ENCODE measurements at places on chromosomes 5 and 9.

- no peak for DNase-seq
Measured at GRCh38 chr5:132411304-132412013, 41.9 kb downstream of the SLC22A5 start.

DNA sequence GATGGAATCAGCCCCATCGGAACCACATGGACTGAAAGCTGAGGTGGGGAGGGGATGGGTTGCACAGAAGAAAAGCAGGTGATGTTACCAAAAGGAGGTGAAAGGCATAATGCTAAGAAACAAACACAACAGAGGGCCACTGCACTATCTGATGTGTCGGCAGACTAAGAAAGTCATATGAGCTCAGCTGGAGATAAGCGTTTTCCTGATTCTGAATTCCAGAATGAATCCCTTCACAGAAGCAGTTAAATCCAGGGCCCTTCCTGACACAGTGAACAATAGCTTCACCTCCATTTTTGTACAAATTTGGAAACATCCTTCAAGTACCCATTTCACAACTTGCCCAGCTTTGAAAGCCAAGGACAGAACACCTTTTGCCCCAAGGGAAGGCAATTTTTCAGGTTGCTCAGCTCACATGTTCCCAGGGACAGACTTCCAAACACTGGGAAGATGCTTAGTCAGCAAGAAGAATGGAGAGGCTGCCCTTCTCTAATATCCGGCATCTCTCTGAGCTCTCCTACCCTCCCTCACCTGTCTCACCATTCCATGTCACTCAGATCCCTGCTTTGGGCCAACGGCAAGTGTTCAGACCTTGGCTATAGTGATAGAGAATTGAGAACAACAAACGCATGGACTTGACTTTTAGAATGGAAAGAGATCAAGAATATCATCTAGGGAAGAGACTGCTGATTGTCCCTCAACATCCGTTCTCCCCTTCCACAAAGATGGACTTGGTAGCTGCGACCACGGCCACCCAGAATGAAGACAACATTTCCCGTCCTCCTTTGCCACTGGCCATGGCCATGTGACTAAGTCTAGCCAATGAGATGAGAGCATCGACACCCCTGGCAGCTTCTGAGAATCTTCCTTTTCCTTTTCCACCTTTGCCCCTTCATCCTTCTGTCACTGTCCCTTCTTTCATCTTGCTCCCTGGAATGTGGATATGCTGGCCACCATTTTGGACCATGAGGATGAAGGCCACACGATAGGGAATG lies 68.6 kb upstream of the IL17B start:
- DNase-seq: no peak

- no peak for DNase-seq
Measured at GRCh38 chr9:88974641-88975040, 16.6 kb upstream of the S1PR3 start.

DNA sequence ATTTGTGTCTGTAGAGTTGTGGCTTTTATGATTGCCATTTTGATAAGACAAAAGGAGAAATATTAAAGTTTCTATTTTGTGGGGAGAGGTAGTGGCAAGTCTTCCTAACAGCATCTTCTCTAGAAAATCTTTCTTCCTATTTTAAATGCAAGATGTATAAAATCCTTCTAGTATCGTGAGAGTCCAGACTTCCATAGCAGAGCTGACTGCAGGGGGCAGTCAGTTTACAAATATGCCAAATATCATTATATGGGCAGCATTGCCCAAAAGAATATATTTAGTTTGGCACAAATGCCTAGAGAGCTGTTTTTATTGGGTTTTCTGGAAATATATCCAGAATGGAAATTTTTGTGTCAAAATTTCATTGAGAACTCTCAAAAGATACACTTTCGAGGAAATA lies 82.1 kb upstream of the ALDH1A1 start:
- DNase-seq: no peak

GRCh38 chr9:109923806-109924205 lies 143.8 kb downstream of the PALM2AKAP2 start:
- DNase-seq: no peak

- no peak for DNase-seq
Measured at GRCh38 chr9:107739601-107740082, 250.1 kb upstream of the KLF4 start.

DNA sequence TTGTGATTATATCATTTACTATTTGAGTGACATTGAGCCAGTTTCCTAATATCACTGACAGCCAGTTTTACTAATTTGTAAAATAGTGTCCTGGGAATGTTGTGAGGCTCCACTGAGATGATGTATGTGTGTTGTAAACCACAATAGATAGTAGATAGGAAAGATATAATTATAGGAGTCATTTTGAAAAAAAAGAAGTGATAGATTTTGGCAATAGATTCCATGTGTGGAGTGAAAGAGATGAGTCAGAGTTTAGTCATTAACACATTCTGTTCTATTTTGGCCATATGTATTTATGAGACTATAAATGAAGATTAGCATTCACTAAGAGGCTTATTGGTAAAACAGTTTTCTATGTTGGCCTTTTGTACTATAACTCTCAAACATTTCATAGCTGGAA lies 388.2 kb downstream of the FAM170A start:
- no peak for DNase-seq

DNA sequence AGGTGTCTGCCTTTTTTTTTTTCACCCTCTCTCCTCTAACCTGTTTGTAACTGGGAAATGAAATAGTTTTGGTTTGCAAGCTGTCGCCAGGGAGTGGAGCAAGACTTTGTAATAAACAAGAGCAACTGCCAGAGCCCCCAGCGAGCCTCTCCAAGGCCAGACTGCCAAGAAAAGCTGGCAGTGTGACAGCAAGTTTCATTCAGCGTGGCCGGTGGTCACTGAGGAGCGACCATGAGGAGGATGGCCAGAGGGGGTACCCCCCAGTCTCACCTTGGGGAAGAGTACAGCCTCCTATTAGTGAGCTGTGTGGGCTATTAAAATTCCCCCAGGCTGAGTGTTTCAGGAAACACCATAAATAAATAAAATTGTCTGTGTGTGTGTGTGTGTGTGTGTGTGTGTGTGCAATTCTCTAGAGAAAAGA lies 49.9 kb downstream of the ZFAND5 start:
- peak; percentile 16 for DNase-seq

DNA sequence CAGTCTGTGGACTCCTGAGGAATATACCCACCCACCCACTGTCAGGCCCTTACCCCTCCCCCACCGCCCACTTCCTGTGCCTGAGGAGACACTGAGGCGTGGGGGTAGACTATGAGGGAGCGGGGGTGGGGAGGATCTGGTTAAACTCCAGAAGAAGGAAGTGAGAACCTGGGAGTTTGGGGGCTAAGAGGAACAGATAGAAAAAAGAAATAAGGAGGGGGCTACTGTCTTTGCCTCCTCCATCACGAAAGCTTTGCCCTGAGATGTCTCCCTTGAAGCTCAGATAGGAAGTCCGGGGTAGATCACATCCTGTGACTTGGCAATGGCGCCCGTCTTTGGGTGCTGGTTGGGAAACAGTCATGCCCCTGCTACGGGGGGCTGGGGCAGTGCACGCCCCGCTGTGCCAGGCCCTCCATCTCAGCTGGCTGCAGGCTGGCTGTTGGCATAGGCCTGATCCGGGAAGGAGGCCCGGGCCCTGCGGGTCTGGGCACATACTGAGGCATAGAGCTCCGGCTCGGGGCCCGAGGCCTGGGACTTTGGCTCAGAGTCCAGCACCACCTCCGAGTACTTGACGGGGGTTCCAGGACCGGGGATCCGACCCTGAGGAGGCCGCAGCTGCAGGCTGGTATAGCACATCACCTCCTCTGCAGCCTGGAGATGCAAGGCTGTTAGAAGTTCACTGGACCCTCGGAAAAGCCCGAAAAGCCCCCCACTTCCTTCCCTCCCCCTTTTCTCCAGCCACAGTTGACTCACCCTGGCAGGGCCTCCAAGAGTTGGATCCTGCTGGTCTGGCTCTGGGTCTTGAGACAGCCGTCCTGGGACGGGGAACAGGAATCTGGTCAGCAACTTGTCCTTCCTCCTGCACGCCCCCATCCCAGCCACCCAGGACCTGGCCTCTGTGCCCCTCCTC lies 1.0 kb downstream of the SIT1 start:
- no peak for DNase-seq

GRCh38 chr5:123720955-123721354 lies 209.0 kb downstream of the CSNK1G3 start:
- DNase-seq: no peak

GRCh38 chr9:137956688-137957385 lies 79.3 kb downstream of the CACNA1B start:
- no peak for DNase-seq

- peak; percentile 79 for DNase-seq
Measured at GRCh38 chr5:91381774-91382359, 1.2 kb downstream of the ARRDC3 start.

DNA sequence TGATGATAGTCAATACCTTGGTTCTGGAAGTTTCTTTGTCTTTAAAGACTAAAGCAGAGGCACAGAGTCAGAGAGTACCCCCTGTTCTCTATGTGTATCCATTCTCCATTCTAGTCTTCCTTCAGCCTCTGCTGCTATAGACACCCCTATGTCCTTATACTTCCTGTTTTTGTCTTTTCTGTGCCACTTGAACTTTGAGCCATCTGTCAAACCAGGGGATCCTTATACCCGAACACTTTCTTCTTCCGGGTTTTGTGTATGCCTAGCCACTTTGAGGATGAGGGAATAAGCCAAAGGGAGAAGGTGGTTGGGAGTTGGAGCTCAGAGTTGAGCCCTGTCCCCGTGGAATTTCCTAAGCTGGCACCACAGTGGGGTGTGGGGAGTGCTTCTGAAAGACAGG lies 61.1 kb upstream of the IL6ST start:
- DNase-seq: no peak

DNA sequence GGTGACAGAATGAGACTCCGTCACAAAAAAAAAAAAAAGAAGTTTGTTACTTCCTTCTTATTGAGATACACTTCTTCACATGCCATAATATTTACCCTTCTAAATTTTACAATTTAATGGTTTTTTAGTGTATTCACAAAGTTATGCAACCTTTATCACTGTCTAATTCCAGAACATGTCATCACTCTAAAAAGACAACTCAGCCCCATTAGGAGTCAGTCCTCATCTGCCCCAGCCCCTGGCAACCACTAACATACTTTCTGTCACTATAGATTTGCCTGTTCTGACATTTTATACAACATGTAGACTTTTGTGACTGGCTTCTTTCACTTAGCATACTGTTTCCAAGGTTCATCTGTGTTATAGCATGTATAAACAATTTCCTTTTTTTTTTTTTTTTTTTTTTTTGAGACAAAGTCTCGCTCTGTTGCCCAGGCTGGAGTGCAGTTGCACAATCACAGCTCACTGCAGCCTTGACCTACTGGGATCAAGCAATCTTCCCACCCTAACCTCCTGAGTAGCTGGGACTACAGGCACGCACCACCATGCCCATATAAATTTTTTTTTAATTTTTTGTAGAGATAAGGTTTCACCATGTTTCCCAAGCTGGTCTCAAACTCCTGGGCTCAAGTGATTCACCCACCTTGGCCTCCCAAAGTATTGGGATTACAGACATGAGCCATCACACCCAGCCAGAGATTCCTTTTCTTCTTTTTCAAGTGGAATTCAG lies 18.0 kb downstream of the AQP3 start:
- DNase-seq: no peak

- no peak for DNase-seq
Measured at GRCh38 chr9:4592886-4593285, 69.2 kb upstream of the PLPP6 start.

- DNase-seq: no peak
Measured at GRCh38 chr9:18122171-18122570, 351.8 kb upstream of the ADAMTSL1 start.

DNA sequence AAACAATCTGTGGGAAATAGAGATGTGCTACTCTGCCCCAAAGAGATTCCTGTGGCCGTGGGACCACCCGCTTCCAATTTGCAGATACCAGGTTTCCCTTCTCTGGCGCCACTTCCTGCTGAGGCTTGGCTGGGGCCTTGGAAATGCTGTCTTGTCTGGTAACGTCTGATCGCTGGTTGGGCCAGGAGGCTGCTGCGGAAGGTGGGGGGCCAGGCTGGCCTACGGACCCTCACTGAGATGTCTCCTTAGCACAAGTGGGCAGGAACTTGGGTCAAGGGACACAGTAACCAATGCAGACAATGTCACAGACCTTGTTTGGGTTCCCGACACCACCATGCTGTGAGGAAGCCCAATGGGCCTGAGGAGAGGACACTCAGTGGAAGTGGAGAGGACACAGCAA lies 31.7 kb upstream of the IRX4 start:
- DNase-seq: no peak

DNA sequence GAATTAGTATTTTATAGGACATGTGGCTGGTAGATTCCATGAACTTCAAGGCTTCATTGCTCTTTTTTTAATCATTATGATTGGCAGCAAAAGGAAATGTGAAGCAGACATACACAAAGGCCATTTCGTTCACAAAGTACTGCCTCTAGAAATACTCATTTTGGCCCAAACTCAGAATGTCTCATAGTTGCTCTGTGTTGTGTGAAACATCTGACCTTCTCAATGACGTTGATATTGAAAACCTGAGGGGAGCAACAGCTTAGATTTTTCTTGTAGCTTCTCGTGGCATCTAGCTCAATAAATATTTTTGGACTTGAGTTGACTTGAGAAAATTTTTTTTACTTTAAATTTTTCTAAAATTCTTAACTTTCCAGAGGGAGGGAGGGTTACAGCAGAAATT lies 12.4 kb downstream of the KCNV2 start:
- no peak for DNase-seq

DNA sequence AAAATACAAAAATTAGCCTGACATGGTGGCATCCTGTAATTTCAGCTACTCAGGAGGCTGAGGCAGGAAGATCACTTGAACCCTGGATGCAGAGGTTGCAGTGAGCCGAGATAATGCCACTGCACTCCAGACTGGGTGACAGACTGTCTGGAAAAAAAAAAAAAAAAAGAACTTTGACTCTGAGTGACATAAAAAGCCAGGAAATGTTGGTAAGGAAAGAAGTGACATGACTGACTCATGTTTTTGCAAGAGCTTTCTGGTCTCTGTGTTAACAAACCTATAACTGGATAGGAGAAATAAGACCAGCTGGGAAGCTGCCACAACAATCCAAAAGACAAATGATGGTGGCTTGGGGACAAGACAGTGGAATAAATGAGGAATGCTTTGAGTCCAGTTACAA lies 272.1 kb downstream of the HINT1 start:
- DNase-seq: no peak

DNA sequence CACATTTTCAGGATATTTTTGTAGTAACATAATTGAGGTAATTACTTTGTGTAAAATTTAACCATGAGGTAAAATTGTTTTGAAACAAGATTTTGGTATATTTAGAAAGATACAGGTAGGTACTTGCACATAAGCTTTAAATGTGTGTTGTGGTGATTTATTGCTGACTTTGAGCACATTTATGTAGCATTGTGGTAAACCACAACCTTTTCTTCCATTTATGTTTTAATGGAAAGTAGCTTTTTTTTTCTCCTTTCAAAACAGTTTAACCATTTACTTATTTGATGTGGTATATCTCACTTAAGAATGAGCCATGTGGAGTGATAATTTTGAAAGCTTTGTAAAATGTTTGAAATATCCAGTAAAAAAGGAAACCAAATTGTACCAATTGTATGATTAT lies 35.6 kb downstream of the FCHO2 start:
- DNase-seq: no peak

GRCh38 chr5:33801292-33801691 lies 90.5 kb downstream of the ADAMTS12 start:
- no peak for DNase-seq

Data from occipital lobe (tissue), 3 donors.